ENCODE measurements at places on chromosomes 7 and 10.

GRCh38 chr7:121322460-121322859 lies 6.3 kb upstream of the WNT16 start:
- DNase-seq: no peak

- DNase-seq: no peak
Observed at GRCh38 chr10:1611936-1612550, 125.3 kb downstream of the ADARB2 start.

- peak; percentile 24 for DNase-seq
Observed at GRCh38 chr7:1666317-1666822, 3.7 kb upstream of the ELFN1 start.

GRCh38 chr10:21517134-21518031 lies 8.1 kb downstream of the SKIDA1 start:
- DNase-seq: no peak

- DNase-seq: no peak
Observed at GRCh38 chr10:71899665-71900412, 48.8 kb upstream of the PSAP start.

GRCh38 chr7:159154243-159154642 lies 9.6 kb upstream of the VIPR2 start:
- DNase-seq: no peak

DNA sequence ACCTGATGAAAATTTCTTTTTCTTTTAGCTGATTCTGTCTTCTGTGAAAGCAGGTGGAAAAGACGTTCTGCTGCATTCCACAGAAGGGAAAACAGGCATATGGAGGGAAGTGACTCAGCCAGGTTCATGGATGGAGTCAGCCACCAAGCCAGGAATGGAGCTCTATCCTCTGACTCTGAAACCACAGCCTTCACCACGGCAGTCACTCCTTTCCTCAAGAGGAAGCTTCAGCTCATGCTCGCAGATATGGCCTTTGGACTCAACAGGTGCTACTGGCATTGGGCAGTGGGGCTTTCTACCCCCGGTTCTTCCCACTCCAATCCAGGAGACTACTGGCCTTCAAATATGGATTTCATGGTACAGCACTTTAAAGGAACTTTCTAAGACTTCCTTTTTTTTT lies 11.5 kb upstream of the PLAU start:
- no peak for DNase-seq

DNA sequence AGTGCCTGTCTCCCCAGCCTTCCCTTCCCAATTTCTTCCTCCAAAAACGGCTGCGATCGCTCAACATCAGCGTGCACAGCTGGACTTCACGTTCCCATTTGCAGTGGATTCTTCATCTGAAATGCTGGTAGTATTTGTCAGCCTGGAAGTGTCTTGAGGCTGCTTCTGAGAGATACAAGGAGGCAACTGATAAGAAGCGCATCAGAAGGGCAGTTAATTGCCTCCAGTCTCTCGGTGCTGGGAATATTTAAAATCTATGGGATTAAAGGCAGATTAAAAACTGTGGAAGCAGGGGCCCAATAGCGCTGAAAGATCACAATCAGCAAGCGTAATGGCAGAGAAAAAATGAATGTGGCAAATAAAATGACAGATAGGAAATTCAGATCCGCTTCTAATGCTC lies 450.0 kb downstream of the GATA3 start:
- no peak for DNase-seq

DNA sequence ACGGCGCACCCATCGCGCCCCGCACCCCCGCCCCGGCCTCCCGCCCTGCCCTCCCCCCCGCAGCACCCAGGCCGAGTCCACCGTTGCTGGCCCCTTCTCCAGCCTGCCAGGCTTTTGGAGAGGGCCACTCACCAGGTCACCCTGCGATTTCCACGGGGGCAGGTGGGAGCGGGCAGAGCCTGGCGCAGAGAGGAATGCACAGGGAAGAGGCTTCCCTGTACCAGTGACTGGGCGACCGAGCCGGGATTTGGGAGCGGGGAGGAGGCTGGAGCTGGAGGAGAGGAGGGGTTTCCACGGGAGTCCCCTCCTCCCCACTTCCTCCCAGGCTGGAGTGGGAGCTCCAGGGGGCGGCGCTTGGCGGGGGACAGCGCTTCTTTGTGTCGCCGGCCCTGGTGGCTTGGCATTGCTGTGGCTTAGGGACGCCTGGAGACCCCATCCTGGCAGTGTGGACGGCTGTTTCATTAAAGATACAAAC lies 19.3 kb downstream of the TCAF1 start:
- DNase-seq: peak; percentile 45

GRCh38 chr10:125130260-125130659 lies 30.1 kb downstream of the CTBP2 start:
- no peak for DNase-seq

DNA sequence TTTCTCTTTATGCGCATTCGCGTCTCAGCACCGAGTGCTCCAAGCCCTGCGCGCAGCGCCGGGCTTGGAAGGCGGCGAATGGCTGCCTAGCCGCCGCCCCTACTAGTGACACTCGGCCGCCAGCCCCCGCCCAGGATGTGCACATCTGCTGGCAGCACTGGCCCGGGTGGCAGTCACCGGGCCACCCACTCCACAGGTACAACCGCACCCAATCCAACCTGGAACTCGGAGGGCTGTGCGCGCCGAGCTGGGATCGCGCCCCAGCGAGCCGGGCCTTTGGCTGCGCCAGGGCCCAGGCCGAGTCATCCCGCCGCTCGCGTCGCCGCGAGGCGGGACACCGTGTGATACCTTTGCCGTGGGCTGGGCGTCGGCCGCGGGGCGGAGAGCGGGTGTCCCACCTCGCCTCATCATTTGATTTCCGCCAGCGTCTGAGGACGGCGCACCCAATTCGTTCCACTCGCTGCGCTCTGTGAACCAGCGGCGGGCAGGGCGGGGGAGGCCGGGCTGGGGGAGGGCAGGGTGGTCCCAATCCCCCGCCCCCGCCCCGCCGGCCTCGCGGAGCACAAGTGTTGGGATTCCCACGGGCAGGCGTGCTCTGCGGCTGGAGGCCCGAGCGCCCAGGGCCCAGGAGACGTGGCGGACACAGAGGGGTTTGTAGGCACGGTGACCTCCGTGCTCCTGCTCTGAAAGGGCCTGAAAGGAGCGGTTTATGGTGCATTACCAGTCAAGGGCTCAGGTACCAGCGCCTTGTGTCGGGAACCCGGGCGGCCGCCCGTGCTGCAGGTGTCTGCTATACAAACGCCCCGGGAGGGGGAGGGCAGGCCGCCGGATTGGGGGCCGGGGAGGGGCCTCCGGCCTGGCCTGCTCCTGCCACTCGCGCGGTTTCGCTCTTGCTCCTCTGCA lies 17.8 kb upstream of the PTF1A start:
- DNase-seq: no peak

GRCh38 chr10:94232711-94233383 lies 129.9 kb downstream of the NOC3L start:
- no peak for DNase-seq

Data from hematopoietic multipotent progenitor cell treated with erythropoietin and hydrocortisone succinate and interleukin-3 and kit ligand, for 6 days (in vitro differentiated cells).